ENCODE measurements at places on chromosomes 12 and 14.

DNA sequence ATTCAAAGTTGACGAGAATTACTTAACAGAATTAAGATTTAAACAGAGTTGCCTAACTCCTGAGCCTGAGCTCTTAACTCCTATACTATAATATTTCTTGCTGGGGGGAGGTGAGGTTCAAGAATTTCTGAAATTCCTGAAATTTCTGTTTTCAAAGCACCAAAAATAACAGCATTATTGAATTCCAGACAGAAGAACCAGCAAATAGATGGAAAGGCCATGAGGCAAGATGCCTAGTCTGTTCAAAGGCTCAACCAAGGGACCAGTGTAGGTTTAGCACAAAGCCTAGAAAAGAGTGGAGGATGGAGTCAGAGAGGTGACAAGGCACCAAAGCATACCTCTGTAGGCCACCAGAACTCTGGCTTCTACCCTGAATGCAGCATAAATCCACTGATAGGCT, 76.4 kb downstream of the PPP1R12A start:
- DNase-seq = no peak

DNA sequence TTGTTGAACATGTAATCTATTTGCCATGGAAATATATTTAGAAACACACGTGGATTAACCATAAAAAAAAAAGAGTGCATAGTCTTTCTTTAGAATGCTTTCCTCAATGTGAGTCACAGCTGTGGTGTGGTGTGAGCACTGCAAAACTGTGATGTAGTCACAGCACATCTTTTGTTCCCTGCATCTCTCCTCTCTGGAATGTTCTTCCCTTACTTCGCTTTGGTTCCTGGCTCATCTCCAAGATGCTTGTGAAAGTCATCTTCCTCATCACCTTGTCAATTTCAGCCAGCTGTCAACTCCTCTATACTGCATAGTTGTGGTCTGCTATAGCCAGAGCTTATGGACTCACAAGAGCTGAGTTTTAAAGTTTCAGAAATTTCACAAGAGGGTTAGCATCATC, 60.2 kb downstream of the STAB2 start:
- no peak for DNase-seq

- DNase-seq = peak; percentile 57
These were observed 3.1 kb upstream of the TNS2 start for GRCh38 chr12:53046655-53047220.

GRCh38 chr12:81874586-81874985, 115.4 kb upstream of the PPFIA2 start:
- DNase-seq = no peak

DNA sequence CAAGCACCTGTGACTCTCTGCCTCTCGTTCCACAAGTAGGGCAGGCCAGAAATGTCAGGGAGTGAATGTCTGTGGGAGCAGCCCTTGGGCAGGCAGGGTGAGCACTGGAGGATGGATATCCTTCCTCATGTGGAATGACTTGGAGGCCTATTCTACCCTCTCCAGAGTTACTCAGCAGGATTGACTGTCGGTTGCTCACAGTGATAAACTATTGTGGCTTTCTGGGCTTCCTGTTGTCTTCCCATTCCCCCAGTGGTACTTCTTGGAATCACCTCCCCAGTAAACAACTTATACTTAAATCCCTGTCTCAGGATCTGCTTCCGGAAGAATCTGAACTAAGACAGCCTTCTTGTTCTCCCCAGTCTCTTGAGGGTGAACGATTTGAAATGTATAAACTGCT, 79.6 kb upstream of the MANSC4 start:
- DNase-seq = no peak

GRCh38 chr12:49933796-49934195, 16.7 kb upstream of the AQP2 start:
- no peak for DNase-seq

DNA sequence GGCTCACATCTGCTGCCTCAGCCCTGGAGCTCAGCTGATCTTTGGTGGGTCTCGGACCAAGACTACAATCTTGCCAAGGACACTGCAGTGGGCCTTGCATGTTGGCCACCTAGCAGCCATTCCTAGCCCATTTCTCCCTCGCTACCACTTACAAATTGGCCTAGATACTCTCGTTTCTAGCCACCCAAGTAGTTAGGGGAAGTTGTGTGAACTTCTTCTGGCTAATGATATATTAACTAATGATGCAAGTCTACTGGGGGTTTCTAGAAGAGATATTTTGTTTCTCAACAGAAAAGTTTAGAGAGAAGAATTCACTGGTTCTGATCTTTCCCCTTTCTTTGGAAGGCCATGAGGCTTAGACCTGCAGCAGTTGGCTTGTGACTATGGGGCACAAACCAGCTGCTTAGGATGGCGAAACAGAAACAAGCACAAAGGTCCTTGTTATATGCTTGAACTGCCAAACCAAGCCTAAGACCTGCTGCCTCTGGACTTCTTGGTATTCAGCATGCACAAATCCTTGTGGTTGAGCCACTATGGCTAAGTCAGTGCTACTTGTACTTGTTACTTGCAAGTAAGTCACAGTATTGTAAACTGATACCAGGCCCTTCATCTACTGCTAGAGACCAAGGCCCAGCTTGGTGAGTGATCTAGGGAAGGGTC, 30.5 kb upstream of the GPATCH2L start:
- DNase-seq = no peak

GRCh38 chr12:50642761-50643160, 121.1 kb upstream of the ATF1 start:
- DNase-seq = no peak

DNA sequence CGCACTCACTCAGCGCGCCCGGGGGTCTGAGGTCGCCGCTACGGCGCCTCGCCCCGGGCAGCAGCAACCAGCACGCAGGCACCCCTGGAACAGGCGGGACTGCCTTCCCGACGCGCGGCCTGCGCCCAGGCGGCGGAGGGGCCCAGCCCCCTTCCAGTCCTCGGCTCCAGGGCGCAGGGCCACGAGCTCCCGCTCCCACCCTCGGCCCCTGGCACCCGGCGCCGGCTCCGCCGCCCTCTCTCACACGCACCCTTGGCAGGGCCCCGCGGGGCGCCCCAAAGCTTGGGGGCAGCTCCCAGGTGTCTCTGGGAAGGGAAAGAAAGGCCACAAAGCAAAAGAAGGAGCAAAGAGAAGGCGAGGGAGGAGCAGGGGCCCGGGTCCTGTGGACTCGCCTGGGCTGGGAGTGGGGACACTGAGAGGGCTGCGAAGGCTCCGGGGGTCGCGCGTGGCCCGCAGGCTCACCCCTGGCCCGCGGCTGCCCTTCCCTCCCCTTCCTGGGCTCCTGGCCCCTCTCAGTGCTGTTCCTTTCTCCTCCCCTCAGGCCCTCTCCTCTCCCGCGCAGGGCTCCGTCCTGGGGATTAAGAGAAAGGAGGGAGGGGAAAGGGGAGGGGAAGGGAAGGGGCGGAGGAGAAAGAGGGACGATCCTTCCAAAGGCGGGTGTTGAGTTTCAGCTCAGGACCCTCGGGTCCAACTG, 907 bp upstream of the EFS start:
- no peak for DNase-seq

- no peak for DNase-seq
These were observed 267.2 kb downstream of the PAWR start for GRCh38 chr12:79423560-79423959.

DNA sequence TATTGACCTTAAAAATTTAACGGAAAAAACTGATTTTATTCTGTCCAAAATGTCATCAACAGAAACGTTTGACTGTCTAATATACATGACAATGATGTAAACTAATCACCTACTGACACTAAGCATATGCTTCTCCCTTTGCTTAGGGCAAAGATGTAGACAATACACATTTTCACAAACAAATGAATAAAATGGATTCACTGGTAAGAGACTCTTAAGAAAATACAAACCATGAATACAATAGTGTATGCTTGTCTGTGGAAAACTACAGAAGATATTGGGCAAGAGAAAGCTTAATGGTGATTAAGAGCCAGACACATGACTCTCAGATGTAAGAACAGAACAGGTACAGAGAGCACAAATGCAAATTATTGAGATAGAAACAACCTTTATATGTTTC, 1248.7 kb downstream of the FSCB start:
- no peak for DNase-seq

GRCh38 chr14:58733451-58734208, 95.9 kb downstream of the DACT1 start:
- DNase-seq = no peak

GRCh38 chr12:106304001-106304421, 1.5 kb downstream of the TCP11L2 start:
- DNase-seq = no peak

All from DND-41 (cell line).